ENCODE measurements at places on chromosomes 16 and 17.

GRCh38 chr17:45222996-45223538 lies 1.4 kb downstream of the FMNL1 start:
- no peak for DNase-seq

- no peak for DNase-seq
Measured at GRCh38 chr17:36657763-36658490, 56.5 kb downstream of the MRM1 start.

- no peak for DNase-seq
Measured at GRCh38 chr16:11413907-11414595, 68.8 kb downstream of the RMI2 start.

GRCh38 chr17:19785854-19786253 lies 37.8 kb upstream of the ALDH3A1 start:
- DNase-seq: no peak

- no peak for DNase-seq
Measured at GRCh38 chr16:2085669-2086068, 37.9 kb downstream of the TSC2 start.

DNA sequence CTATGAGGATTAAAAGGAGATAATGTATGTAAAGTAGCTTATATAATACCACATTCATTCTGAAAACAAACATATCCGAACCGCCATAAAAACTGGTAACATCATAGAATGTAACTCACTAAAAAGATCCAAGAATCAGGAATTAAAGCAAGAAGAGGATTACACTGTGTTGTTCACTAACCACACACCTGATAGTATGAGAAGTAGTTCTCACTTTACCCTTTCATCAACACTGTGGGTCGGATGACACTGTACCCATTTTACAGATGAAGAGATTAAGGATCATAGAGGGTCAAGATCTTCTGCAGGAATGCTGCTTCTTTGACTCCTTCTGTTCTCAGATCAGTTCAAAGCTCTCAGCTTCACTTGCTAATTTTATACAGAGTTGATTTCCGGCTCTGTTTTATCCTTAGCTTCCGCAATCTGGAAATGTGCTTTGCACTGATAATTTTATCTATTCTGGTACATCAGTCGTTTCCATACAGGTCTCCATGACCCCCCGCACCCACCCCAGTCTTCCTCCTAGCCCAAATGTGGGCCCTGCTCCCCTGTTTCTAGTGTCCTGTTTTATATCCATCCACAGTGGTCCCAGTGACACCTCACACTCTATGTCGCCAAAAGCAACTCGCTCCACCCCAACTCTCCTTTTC lies 288.6 kb upstream of the CCL2 start:
- no peak for DNase-seq

DNA sequence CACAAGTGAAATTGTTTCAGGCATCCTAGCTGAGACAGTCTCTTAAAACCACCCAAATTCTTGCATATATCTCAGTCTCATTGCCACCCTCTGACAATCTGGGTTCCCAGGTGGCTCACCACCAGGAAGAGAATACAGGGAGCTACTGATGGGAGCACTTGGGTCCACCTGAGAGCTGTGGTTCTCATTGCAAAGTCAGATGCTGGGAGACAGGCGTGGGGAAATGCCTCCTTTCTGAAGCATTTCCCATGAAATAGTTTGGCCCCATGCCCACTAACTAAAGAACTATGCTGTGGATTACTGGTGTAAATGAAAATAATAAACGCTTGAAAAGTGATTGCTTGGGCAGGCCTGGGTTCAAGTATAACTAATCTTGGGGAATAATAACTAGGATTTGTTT lies 70.3 kb downstream of the CMC2 start:
- no peak for DNase-seq

- no peak for DNase-seq
Measured at GRCh38 chr17:31582151-31582907, 190.9 kb downstream of the RAB11FIP4 start.

DNA sequence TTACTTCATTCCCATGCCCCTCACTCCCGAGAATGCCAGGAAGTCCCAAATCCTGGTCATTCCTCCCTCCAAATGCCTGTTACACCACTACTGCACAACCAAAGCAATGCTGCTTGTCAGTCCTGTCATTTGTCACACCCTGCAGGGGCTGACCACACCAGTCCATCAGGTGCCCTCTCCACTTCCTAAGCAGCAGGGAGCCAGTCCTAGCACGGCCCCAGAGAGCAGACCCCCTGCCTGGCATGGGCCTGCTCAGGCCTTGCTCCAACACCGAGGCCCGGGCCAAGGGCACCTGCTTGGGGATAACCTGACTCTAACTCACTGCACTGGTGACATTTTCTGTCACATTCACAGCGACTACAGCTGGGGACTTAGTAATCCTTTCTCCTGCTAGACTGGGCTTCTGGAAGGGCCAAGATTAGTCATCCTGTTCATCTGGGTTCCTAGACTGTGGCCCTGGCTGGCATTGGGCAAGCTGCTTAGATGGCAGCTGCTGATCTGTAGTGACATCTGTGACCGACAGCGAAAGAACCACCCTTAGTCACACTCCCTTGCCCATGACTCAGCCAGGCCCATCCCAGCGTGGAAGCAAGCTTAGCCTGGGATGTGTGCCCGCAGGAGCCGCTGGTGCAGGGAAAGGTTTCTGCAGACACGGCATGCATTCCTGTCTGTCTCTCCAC lies 5.4 kb downstream of the ALYREF start:
- DNase-seq: no peak

- no peak for DNase-seq
Measured at GRCh38 chr16:56981729-56982271, 7.6 kb upstream of the NLRC5 start.

GRCh38 chr16:60553090-60553757 lies 1483.0 kb downstream of the CDH8 start:
- no peak for DNase-seq

DNA sequence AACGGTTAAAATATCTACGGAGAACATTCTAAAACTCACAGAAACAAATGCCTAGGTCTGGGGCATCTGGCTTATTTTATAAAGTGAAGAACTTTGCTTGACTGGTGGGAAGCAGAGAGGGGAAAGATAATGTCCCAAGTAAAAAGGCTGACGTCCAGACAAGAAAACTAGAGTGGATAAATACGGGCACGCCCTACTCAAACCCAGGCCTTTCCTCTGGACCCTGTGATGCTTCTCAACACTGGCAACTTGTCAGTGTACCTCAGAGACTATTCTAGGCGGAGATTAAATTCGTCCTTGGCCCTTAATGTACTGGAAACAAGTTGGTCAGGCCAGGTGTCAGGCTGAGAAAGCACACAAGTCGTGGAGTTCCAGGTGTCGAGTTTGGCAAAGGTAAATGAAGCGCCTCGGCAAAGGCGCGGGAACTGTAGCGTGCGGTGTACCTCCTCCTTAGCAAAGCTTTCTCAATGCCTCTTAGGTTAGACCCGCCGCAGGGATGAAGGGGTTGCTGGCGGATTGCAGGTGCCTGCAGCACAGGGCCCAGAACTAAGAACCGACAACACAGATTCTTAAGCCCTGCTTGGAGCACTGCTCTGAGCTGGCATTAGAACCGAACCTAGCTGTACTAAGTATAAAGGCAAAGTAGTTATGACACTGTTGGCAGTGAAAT lies 668 bp upstream of the UNK start:
- no peak for DNase-seq

DNA sequence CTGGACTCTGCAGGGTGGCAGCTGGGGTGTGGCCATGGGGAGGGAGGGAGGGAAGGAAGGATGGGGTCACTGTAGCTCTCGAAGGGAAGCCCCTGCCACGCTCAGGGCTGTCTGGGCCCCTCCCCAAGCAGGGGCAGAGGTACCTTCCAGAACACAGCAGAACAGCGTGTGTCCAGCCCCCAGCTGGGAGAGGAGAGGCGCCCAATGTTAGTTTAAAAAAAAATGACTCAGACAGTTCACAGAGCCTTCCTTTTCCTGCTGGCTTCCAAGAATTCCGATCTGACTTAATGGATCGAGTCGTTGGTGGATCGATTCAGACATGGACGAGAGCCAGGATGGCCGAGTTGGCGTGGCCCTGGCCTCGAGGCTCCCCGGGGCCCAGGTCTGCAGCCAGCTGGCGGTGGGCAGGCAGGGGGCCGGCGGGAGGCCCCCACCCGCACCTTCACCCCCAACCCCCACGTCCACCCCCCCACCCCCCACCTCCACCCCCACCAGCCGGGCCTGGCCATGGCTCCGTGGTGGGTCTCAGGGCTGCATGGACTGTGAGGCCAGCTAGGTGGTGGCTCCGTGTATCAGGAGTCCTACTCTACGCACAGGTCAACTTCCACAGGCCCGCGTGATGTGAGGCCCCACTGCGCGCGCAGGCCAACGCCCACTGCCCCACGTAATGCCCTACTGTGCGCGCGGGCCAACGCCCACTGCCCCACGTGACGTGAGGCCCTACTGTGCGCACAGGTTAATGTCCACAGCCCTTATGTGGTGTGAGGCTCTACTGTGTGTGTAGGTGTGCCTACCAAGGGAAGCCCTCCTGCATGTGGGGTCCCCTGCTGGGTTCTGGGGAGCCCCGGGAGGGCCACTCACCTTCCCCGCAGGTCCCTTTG lies 21.8 kb downstream of the CACNA1H start:
- DNase-seq: no peak

DNA sequence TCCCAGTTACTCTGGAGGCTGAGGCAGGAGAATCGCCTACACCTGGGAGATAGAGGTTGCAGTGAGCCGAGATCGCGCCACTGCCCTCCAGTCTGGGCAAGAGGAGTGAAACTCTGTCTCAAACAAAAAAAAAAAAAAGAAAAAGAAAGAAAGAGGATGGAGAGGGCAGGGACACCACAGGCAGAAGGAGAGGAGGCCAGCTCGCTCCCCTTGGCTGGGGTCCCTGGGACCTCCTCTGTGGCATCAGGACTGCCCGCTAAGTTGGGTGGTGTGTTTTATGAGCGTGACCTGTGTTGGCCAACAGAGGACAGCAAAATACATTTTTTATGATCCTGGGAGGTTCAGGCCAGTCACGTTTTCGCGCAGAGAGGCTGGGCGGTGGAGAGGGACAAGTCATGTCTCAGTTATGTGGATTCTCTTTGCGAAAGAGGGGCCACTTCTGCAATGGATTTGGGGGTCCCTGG lies 229.6 kb downstream of the MRTFB start:
- DNase-seq: peak; percentile 33

GRCh38 chr17:62121025-62121730 lies 56.1 kb upstream of the MED13 start:
- DNase-seq: no peak

DNA sequence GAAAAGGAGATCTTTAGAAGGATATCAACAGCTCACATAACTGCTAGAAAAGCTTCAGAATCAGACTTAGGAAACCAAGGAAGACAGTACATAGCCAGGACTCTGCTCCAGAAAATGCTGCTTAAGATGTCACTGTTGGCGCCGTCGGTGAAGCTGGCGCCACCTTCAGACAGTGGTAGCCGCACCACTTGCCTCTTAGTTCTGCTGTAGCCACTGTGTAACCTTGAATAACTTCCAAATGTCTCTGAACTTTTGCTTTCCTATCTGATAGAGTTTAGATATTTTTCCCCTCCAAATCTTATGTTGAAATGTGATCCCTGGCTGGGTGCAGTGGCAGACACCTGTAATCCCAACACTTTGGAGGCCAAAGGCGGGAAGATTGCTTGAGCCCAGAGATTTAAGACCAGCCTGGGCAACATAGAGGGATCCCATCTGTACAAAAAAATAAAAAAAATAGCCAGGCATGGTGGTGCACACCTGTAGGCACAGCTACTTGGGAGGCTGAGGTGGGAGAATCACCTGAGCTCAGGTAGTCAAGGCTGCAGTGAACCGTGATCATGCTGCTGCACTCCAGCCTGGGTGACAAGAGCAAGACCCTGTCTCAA lies 6.3 kb upstream of the USP31 start:
- no peak for DNase-seq

DNA sequence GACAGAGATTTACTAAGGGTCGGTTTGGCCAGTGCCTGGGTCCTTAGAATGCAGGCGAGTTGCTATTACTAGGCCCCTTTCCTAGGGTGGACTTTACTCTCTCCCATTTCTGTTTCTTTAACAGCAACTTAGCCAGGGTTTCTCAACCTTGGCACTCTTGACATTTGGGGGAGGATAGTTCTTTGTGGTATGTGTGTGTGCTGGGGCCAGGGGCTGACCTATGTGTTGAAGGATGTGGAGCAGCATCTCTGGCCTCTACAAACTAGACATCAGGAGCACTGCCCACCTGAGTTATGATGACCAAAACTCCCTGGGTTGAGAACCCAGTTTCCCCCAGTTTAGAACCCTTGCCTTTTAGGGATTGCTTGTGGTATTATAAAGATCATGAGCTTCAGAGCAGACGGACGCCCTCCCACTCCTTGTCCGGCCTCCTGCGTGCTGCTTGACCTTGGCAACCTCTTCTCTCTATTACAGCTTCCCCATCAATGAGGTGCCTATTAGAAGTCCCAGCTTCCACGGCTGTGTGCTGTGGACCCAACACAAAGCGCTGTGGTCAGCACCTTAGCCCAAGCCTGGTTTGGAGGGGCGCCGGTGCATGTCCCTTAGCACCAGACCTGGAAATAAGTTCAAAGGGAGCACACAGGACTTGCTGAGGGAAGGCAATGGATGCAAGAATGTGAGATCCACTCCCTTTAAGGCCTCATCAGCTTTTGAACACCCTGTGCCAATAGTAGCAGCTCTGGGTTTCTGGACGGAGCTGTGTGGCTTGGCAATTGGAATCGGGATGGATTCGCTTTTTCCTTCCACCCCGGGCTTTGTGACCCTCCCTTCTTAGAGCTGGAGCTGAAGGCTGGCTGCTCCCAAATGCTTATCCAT lies 239.2 kb upstream of the MAF start:
- DNase-seq: no peak

- no peak for DNase-seq
Measured at GRCh38 chr17:35808240-35808961, 883 bp upstream of the TAF15 start.

DNA sequence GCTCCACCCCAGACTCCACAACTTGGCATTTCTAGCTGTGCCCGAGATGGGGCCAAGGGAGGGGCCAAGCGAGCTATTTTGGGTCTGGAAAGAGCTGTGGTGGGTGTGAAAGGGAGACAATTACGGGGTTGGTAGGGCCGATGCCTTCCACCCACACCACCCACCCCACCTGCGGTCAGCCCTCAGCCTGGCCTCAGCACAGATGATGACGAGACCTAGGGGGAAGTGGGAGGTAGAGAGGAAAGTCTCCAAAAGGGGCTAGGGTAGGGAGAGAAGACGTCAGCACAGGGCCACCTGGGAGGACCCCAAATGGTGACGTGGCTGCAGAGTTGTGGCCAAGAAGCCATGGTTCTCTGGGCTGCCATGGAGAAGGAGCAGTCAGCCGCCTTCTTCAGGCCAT lies 83.1 kb downstream of the SDK2 start:
- no peak for DNase-seq

DNA sequence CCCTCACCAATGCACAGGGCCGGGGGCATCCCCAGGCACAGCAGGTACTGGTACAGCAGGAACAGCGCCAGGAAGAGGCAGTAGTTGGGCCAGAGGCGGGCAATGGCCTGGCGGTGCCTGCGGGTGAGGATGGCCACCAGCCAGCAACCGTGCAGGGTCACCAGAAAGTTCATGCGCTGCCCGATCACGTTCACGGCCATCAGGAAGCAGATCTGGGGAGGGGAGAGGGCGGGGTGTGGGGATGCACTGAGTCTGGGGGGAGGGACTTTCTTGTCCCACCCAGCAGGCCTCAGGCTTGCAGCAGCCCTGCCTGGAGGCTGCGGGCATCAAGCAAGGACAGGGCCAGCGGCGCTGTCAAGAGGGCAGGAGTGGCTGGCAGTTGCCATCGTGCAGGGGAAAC lies 25.4 kb downstream of the CTU2 start:
- no peak for DNase-seq
